ENCODE measurements at places on chromosomes 6 and 20.

GRCh38 chr6:131049608-131050007 lies 13.4 kb downstream of the EPB41L2 start:
- DNase-seq = no peak

- no peak for DNase-seq
Measured at GRCh38 chr20:18719426-18719825, 94.2 kb upstream of the SCP2D1 start.

DNA sequence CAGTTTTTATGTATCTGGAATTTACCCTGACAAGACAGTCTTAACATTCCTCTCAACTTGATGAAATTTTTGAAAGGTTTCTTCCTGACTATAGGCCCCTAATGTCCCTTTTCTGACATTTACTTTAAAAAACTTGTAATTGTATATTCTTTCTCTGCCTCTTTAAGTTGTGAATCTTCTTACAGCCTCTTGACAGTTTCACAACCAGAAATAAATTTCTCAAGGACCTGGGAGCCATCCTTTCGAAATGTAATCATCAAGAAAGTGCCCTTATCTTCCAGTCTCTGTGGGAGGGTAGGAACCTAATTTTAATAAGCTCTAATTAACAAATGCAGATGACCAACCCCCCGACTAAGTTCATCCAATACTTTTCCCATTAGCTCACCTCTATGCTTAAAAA lies 403.6 kb upstream of the GJE1 start:
- DNase-seq = no peak

- DNase-seq = no peak
Measured at GRCh38 chr6:89045011-89045387, 35.6 kb upstream of the PNRC1 start.

GRCh38 chr6:147527197-147527596 lies 18.7 kb downstream of the SAMD5 start:
- no peak for DNase-seq

DNA sequence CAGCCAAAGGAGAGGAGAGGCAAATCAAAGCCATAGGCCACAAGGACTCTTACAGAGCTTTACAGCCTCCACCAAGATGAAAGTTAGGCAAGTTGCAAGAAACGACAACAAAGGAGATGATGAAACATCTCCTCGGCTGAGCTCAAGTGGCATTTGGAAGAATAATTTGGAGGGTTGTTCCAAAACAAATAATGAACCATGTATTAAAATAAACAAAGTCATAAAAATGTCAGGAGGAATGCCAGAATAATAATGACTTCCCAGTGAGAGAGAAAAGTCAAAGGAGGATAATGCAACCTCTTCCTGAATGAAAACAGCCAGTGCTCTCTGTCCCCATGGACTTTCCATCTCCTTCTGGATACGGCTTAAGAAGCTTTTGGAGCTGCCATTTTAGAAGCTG lies 371.4 kb upstream of the ID4 start:
- DNase-seq = no peak
